ENCODE measurements at places on chromosomes 12 and 14. TPM values are rescaled to one million over a fixed set of nuclear protein-coding genes. Genes with fewer than 3 reads are reported as not detected.

- no peak for DNase-seq
These were observed 12.5 kb downstream of the NAA25 start for GRCh38 chr12:112096070-112096469.

DNA sequence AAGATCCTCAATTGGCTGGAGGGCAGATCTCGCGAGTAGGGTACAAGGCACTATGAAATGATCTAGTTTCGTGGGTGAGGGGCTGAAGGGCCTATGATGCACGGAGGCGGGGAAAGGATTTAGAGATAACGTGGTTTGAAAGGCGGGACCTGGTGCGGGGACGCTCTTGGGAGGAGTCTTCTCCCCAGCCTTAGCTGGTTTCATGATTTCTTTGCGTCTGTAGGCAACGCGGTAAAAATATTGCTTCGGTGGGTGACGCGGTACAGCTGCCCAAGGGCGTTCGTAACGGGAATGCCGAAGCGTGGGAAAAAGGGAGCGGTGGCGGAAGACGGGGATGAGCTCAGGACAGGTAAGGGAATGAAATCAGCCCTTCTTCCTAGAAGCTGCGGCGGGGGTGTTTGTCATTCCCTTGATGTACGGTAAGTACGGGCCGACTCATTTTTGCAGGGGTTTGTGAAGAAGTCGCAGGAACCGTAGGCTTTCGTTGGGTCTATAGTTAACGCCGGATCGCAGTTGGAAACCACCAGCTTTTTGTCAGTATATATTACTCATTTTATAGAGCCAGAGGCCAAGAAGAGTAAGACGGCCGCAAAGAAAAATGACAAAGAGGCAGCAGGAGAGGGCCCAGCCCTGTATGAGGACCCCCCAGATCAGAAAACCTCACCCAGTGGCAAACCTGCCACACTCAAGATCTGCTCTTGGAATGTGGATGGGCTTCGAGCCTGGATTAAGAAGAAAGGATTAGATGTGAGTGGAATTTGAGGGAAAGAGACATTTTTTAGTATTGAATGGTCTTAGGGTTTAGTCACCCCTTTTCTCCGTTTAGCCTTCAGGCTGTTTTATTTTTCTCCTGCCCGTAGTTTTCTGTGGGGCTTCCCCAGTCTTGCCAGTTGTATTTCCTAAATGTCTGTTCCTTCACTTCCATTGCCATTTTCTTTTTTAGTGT lies 602 bp downstream of the APEX1 start:
- DNase-seq, result no peak

DNA sequence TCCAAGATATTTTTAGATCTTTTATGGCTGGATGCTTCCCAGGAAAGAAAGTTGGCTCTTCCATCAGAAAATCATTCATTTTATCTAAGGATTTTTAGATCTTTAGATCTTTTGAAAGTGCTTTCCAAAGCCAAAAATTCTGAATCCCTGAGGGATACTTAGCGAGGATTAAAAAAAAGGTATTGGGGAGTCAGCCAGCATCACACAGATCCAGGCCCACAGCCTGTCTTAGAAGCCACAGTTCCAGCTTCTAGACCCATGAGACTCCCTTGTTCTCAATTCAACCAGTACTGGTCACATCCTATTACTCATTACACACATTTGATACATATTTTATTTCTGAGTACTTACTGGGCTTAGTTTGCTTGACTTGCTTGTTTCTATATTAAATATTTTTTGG lies 49.9 kb downstream of the TSPAN8 start:
- no peak for DNase-seq

GRCh38 chr14:104394409-104394851 lies 185.1 kb upstream of the C14orf180 start:
- no peak for DNase-seq

DNA sequence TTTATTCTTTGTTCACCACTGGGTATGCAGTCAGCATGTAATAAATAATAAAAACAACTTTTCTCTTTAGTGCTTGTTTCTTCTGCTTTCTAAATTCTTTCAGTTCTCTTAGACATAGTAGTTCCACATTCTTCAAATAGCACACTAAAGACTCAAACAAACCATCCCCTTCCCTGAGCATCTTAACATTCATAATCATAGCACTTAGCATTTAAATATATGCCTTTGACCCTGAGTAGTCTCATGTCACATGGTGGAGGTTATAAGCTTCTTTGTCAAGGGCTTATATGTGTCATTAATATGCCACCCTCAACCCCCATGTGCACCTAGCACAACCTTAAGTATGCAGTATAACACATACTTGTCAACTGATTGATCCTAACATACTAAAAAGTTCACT lies 212.7 kb downstream of the PHLDA1 start:
- no peak for DNase-seq

DNA sequence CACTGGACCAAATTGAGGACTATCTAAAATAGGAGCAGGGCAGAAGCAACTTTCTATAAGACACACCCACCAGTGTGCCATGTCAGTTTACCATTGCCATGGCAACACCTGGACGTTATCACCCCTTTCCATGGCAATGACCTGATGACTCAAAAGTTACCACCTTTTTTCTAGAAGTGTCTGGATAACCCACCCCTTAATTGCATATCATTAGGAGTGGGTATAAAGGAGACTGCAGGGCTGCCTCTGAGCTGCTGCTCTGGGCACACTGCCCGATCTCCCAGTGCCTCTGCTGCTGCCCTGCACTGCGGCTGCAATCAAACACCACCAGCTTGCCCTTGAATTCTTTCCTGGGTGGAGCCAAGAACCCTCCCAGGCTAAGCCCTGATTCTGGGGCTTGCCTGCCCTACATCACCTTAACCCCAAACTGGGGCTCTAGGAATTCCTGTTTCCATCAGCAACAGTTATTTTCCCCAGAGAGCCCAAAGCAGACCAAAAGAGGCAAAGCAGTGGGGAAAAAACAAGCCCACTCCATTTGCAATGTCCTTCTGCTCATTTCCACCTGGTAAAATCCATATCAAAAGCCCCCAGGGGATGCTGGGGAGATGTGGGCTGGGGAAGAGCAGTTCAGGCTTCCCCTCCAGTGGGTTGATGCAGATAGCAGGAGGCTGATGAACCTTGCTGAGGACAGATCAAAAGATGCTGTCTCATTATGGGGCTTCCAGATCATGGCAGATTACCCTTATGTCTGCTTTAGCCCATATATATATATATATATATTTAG lies 129.5 kb upstream of the NCOR2 start:
- DNase-seq, result no peak

- DNase-seq, result no peak
These were observed 2.4 kb upstream of the CSRNP2 start for GRCh38 chr12:51085757-51086156.

GRCh38 chr14:51448831-51449670 lies 202.7 kb upstream of the FRMD6 start:
- peak; percentile 64 for DNase-seq

DNA sequence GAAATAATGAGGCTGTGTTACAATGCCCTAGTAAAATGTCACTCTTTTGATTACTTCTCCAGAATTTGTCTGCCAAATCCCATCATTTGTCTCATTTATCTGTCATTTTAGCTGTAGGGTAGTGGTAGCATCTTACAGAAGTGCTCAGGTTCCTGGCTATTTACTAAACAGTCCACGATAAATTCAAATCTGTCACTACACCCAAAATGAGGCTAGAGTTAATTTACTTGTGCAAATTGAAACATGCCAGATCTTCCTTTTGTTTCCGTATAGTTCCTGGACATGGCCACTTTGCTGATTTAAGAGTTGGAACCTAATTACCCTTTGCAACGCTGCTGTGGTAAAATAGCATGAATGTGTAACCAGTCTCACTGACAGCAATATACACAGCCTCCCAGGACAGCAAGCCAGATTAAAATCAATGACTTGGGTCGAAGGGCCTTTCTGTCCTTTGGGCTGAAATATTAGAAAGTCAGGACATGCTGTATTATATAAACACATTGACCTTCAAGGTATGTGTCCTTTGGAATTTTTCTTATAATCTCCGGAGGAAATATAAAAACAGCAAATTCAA lies 485.4 kb downstream of the MDGA2 start:
- no peak for DNase-seq

GRCh38 chr12:96189781-96190180 lies 4.4 kb upstream of the ELK3 start:
- DNase-seq, result no peak

DNA sequence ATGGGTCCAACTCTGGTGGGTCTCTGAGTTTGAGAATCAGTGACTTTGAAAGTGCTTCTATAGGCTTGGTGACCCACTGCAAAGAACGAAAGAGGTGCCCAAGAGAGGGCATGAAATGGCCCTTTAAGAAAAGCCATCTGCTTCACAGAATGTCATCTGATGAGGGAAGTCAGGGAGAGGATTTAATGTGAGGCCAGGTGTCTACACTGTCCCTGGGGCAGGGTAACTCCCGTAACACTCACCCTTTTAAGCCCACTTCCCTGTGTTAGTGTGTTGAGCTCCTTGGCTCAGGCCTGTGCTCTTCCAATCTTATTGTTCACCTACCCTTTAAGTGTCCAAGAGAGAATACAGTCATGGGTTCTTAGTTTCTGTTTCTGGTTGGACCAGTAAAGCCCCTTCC lies 16.4 kb upstream of the SRSF5 start:
- DNase-seq, result no peak

DNA sequence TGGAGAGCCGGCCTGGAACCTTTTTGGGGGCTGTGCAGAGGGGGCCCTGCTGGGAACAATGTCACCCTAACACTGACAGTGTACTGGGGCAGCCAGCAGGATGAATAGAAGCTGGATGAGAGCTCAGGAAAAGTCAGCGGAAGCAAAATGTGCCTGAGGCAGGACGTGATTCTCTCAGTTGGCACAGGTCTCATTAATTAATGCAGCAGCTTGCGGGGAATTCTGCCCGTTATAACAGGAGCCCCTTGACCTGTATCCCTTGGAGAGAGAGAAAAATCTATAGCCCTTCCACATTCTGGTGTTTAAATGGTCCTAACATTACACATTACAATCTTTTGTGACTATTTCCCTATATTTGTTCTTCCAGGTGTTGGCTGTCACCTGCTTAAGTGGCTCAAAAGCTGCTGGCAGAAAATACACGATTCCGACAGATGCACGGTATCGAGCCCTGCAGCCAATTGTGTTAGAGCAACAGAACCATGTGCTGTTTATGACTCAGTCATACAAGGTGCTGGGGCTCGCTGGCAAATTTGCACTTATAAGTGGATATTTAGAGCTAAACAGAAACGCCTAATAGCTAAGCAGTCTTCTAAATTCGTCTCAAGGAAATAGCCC lies 854.7 kb downstream of the AACS start:
- no peak for DNase-seq

- no peak for DNase-seq
These were observed 838.6 kb downstream of the BCL11B start for GRCh38 chr14:98433436-98433835.

DNA sequence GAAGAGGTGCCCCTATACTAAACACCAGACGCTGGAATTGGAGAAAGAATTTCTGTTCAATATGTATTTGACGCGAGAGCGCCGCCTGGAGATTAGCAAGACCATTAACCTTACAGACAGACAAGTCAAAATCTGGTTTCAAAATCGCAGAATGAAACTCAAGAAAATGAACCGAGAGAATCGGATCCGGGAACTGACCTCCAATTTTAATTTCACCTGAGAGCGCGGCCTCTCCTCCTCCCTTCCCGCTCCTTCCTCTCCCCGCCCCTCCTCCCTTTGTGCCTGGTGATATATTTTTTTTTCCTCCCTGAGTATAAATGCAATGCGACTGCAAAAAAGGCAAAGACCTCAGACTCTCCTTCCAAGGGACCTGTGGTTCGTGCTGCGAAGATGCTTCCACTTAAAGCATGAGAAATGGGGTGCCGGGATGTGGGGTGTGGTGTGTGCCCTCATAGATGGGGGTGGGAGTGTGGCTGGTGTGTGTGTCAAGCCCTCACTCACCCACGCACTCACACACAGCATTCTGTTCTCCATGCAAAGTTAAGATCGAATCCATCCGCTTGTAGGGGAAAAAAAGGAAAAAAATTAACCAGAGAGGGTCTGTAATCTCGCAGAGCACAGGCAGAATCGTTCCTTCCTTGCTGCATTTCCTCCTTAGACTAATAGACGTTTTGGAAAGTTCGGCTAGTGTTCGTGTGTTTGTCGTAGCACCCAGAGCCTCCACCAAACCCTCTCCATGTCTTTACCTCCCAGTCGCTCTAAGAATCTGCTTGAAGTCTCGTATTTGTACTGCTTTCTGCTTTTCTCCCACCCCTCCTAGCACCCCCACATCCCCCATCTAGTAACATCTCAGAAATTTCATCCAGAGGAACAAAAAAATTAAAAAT lies 4.5 kb downstream of the HOXC10 start:
- DNase-seq, result peak; percentile 59

DNA sequence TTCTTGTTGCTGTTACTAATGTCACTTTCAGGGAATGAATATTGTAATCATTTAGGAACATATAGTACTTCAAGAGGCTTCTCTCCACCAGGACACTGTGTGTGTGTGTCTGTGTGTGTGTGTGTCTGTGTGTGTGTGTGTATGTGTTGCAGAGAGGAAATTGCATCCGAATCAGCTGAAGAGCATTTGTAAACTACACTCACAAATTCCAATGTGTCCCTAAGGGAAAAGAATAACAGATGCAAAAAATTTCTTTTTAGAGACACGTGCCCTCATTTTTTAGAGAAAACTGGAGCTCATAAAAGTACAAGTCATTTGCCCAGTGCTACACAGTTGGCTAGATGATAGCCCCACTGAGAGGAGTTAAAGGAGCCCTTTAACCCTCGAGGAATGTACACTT lies 168.8 kb downstream of the ANO4 start:
- DNase-seq, result peak; percentile 29

DNA sequence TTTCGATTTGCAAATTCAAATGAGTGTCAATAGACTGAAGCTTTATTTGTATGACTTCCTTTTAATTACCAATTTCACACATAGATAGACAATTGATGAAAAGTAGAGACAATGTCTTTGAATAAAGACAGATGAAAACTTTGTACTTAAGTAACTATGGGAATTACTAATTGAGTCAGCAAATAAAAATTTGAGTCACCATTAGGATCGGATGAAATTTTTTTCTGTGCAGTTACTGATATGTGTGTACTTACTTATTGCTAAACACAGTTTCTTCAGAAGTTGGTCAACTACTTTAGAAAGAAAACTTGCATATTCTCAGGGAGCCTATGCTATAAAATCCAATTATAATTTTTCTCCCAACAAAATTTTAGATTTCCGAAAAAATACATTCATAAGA lies 224.9 kb upstream of the SLC16A7 start:
- no peak for DNase-seq

GRCh38 chr12:121740847-121741246 lies 28.3 kb downstream of the TMEM120B start:
- DNase-seq, result no peak

AICDA gene
- not detected for total RNA-seq

TSPAN11 gene
- 2.4 TPM for total RNA-seq

SIX6 gene
- total RNA-seq, result 0.31 TPM

RD3L gene
- not detected for total RNA-seq

P2RX7 gene
- 12.8 TPM for total RNA-seq

RPL10L gene
- 68.8 TPM for total RNA-seq

TM9SF1 gene
- 50.0 TPM for total RNA-seq

HOXC12 gene
- total RNA-seq, result not detected

PTPRB gene
- 10.9 TPM for total RNA-seq

GALNT16 gene
- total RNA-seq, result 5.6 TPM
